Adrenal gland (tissue), 19 donors: ENCODE measurements at places on chromosomes 11 and 22. TPM values are rescaled to one million over a fixed set of nuclear protein-coding genes. Genes with fewer than 3 reads are reported as not detected.

Gene MS4A6E
- not detected for total RNA-seq

Gene C11orf91
- total RNA-seq = not detected

Gene CHRDL2
- total RNA-seq = not detected

- no peak for DNase-seq
These were observed 72.9 kb downstream of the CTTN start for GRCh38 chr11:70471254-70471653.

Gene KREMEN1
- 21.8 TPM for total RNA-seq

Gene CACNA1I
- total RNA-seq = 2.2 TPM
